MM.1S (cell line): ENCODE measurements at places on chromosomes 13 and 19.

GRCh38 chr19:52217576-52217975 is 27.7 kb downstream of the PPP2R1A start:
- H3K27ac ChIP-seq: no peak overlapping the region
- no peaks in the 10 kb centered on the region for H3K27me3 ChIP-seq
- H3K4me1 ChIP-seq: no peaks in the 10 kb centered on the region
- DNase-seq: no peak
- H3K36me3 ChIP-seq: peaks cover 40% of the 10 kb centered on the region

- no peaks in the 10 kb centered on the region for H3K36me3 ChIP-seq
- H3K27me3 ChIP-seq: peaks cover 78% of the 10 kb centered on the region
- H3K4me1 ChIP-seq: no peaks in the 10 kb centered on the region
- no peak overlapping the region for H3K4me3 ChIP-seq
- DNase-seq: no peak
These were observed 473 bp downstream of the TMIGD2 start for GRCh38 chr19:4301590-4302242.

GRCh38 chr13:99677116-99677951 is 176.1 kb downstream of the TM9SF2 start:
- H3K27ac ChIP-seq: no peak overlapping the region
- no peak for DNase-seq
- no peaks in the 10 kb centered on the region for H3K27me3 ChIP-seq
- no peaks in the 10 kb centered on the region for H3K36me3 ChIP-seq

DNA sequence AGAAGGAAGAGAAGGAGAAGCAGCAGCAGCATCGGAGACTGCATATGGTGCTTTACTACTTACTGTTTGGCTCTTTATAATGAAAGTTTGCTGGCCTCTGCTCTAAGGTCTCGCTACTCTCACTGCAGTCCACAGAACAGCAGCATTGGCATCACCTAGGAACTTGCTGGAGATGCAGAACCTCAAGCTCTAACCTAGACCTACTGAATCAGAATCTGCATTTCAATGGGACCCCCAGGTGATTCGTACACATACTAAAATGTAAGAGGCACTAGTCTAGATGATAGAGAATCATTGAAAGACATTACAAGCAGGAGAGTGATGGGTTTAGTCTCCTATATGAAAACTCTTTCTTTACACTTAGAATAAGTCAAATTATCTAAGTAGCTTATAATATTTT is 270.6 kb downstream of the KLF5 start:
- no peak for DNase-seq
- no peaks in the 10 kb centered on the region for H3K36me3 ChIP-seq
- H3K4me3 ChIP-seq: no peak overlapping the region
- H3K4me1 ChIP-seq: no peaks in the 10 kb centered on the region
- H3K27ac ChIP-seq: no peak overlapping the region

DNA sequence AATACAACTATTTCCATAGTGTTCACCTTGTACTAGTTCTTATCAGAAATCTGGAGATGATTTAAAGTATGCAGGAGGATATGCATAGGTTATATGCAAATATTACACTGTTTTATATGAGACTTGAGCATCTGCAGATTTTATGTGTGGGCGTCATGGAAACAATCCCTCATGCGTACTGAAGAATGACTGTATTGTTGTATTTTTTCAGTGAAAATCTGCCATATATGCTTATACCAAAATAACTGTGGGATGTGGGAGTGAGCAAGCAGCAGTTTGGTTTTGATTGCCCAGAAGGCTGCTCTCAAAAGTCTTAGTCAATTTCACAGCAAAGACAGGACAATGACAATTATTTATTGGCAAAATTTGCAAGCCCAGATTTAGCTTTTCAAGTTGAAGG is 238.8 kb upstream of the PCDH20 start:
- H3K36me3 ChIP-seq: no peaks in the 10 kb centered on the region
- no peak overlapping the region for H3K27ac ChIP-seq
- no peak for DNase-seq
- H3K4me1 ChIP-seq: no peaks in the 10 kb centered on the region
- H3K4me3 ChIP-seq: no peak overlapping the region

GRCh38 chr13:50292081-50292480 is 276.8 kb downstream of the KCNRG start:
- no peaks in the 10 kb centered on the region for H3K27me3 ChIP-seq
- DNase-seq: peak; percentile 18

DNA sequence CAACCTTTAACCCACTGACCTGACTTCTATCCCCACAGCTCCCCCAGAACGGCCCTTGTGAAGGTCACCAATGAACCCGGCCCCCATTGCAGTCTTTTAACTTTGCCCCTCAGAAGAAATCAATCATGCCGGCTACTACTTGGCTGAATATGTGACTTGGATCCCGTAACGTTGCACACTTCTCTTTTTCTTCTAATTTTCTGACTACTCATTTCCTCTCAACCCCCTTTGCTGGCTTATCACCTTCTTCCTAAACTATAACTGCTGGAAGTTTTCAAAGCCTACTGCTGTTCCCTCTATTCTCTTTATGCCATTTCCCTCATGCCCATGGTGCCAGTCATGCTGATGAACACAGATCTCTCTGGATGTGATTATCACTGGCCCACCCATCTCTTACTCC is 367.6 kb downstream of the DNAJC15 start:
- peak overlapping the region; percentile 62; the same call in 1 of the 2 replicates for H3K27ac ChIP-seq
- no peaks in the 10 kb centered on the region for H3K27me3 ChIP-seq
- peak overlapping the region; percentile 17; the same call in 1 of the 2 replicates for H3K4me3 ChIP-seq
- peaks cover 37% of the 10 kb centered on the region for H3K4me1 ChIP-seq
- no peak for DNase-seq

DNA sequence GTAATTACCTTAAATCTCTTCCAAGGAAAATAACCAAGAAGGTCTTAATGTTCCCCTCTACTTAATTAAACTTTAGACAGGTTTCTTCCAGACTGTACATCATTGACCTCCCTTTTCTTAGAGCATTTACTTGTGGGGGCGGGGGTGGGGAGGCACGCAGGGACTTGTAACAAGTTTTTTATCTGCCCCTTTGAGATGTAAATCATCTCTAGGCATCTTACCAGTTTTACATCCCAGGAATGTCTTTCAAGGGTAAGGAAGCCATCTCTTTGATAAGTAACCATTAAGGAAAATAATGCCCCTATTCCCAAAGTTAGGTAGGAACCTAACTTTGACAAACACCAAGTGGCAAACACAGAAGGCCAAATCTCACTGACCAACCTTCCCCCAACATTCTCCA is 528.6 kb downstream of the SUCLA2 start:
- no peak overlapping the region for H3K4me3 ChIP-seq
- H3K36me3 ChIP-seq: no peaks in the 10 kb centered on the region
- H3K27ac ChIP-seq: no peak overlapping the region
- DNase-seq: no peak

GRCh38 chr13:95256091-95256490 is 45.2 kb downstream of the ABCC4 start:
- no peak overlapping the region for H3K27ac ChIP-seq
- no peaks in the 10 kb centered on the region for H3K36me3 ChIP-seq
- no peak for DNase-seq
- H3K27me3 ChIP-seq: no peaks in the 10 kb centered on the region
- no peak overlapping the region for H3K4me3 ChIP-seq

DNA sequence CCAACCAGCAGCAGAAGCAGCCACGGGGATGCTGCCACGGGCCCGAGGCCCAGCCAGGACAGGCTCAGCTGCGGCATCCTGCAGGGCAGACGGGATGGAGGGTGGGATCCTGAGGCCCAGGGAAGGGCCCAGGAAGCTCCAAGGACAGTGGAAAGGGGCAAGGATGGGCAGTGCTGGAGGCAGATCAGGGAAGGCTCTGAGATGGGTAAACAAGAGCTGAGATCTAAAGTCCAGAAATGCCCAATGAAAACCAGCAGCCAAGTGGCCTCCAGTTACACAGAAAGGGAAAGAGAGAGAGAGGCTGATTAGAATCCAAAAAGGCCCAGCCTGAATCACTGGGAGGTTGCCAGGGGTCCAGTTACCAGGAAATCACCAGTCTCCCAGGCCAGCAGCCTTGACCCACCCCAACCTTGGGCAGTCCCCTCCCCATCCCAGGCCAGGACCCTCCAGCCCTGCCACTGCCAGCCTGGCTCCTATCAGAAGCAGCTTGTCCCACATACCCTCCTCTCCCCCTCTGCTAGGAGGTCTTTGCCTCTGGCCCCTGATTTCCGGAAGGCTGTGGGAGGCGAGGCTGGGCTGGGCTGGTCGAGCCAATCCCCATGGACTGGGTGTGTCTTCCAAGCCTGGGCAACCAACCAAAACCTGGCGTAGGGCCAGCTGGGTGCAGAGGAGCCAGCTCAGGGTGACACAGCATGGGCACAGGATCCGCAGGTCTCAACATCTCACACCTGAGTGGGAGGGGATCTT is at the start of gene CYP4F11:
CYP4F11 (minus strand) TSS at position 198 of the 747 bp plus-strand sequence; CDS start at position 77, 121 bp downstream.
- DNase-seq: no peak
- no peak within 1 kb of the TSS for H3K27ac ChIP-seq
- no peaks in the 10 kb centered on the region for H3K36me3 ChIP-seq
- no peak within 1 kb of the TSS for H3K4me3 ChIP-seq
- no peaks in the 10 kb centered on the region for H3K4me1 ChIP-seq

DNA sequence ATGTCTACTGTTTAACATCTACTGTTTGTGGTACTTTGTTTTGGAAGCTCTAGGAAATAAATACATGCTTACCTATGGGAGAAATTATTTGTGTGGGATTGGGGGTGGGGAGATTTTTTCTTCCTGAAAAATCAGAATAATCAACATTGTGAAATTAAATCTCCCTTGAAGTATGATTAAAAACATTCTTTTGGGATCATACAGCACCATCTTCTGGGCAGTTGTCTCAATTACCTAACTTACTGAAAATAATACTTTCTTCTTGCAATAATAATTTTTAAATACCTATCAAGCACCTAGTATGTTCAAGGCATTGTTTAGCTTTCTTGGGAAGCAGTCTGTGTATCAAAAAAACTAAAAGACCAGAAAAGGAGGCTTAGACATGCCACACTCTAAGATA is 576.5 kb upstream of the ARGLU1 start:
- no peaks in the 10 kb centered on the region for H3K4me1 ChIP-seq
- H3K4me3 ChIP-seq: no peak overlapping the region
- DNase-seq: no peak
- H3K27me3 ChIP-seq: no peaks in the 10 kb centered on the region

GRCh38 chr13:80144493-80144892 is 196.4 kb downstream of the SPRY2 start:
- H3K27ac ChIP-seq: no peak overlapping the region
- no peak for DNase-seq
- H3K4me3 ChIP-seq: no peak overlapping the region
- no peaks in the 10 kb centered on the region for H3K4me1 ChIP-seq

GRCh38 chr13:68176475-68176874 is 946.3 kb upstream of the PCDH9 start:
- H3K27ac ChIP-seq: no peak overlapping the region
- H3K27me3 ChIP-seq: no peaks in the 10 kb centered on the region
- H3K4me3 ChIP-seq: no peak overlapping the region
